ENCODE measurements at places on chromosomes 5 and 9.

DNA sequence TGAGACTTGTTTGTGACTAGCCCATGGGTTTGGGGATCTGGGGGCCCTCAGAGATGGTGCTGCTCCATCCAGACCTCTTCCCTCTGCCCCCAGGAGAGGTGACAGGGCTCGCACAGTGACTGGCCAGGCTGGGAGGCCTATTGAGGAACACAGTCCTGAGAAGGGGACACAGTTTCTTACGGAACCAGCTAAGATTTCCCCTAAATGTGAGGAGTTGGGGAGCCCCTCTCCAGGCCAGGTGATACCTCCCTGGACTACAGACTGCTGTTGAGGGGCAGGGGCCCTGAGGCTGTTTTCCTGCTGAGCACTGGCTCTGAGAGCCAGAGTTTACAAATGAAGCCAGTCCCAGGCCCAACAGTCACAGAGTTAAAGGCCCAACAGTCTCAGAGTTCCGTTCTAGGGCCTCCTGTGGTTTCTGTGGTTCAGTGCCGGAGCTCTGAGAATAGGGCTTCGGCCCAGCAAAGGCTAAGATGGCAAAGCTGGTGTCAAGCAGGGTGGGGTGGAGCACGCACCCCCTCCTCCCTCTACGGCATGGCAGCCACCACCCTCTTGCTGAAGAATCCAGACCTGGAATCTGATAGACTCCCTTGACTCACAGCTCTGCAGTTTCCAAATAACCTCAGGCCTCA lies 1.1 kb upstream of the SEMA4D start:
- DNase-seq = peak; percentile 81

DNA sequence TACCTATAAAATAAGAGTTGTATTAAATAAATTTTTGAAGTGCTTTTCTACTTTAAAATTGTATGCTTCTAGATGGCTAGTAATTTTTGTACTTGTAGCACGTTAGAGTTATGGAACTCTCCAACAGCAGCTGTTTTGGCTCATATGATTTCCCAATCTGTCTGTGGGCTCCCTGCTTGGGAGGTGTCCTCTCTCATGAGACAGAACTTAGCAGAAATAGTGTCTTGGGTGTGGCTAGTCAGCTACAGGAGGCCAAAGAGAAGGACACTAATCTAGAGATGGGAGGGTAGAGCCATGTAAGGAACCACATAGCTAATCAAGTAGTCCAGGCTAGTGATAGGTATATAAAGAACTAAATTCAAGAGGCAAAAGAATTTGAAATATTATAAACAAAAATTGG lies 78.4 kb upstream of the DAB2 start:
- no peak for DNase-seq

DNA sequence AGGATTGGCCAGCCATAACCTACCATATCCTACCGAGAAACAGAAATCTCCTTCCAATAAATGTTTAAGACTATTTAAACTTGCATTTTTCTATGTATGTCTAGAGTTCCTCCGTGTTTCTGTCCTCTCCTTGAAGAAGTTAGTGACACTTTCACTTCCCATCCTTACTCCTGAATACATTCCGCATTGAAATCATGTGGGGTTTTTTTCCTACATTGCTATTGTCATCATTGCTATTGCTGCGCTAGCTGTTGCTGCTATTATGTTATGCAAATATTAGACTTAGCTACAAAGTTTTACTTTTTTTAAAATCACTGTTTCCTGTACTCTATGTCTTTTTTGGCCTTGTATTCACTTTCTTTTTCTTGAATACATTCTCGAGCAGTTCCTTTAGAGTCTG lies 83.3 kb upstream of the NEK6 start:
- no peak for DNase-seq

DNA sequence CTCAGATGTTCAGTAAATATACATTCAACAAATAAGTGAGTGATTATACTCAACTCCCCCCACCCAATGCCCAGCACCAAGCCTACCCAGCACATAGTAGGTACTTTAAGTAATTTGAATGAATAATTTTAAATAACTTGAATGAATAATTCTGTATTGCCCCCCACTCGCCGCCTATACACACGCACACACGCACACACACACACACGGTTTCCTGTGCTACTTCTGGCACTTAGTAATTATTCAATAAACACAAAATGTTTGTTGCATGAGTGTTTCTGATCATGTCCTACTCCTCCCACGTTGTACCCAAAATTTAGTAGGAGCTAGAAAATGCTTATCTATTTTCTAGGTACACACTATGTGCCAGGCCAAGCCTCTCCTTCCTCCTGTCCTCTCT lies 16.2 kb downstream of the PCDH12 start:
- DNase-seq = no peak

DNA sequence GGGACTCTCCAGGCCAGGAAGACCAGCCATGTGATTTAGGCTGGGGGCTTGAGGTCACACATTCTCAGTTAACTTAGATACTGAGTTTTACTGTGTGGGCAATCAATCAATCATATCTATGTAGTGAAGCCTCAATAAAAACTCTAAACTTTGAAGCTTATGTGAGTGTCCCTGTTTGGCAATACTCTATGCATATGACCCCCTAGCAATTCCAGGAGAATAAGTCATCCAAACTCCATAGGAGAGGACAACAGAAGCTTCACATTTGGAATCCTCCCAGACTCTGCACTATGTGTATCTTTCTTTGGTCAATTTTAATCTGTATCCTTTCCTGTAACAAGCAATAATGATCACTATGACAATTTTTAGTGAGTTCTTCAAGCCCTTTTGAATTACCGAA lies 216.8 kb upstream of the RGMB start:
- no peak for DNase-seq

- DNase-seq = no peak
Observed at GRCh38 chr9:7871977-7872730, 72.6 kb upstream of the DMAC1 start.

GRCh38 chr5:76956033-76956432 lies 3.2 kb downstream of the CRHBP start:
- DNase-seq = no peak

- peak; percentile 87 for DNase-seq
Observed at GRCh38 chr5:179836225-179837019, 15.7 kb downstream of the SQSTM1 start.

- DNase-seq = no peak
Observed at GRCh38 chr5:102782217-102782872, 27.2 kb downstream of the PAM start.

DNA sequence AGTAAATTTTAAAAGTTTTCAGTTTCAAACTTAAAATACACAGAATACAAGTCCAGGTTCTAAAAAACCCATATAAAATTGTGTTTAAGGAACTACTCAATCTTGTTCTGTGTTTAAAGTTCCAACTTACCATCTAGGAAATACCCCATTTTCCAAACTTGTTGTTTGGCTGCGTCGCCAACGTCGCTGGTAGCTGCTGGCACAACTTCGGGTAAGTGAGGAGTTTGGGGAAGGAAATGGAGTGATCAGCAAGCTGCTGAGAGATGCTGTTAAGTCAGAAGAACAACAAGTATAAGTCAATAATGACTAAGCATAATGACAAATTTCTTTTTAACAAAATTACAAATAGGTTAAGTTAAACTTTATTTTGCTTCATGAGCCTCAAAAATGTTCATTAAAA lies 71.3 kb upstream of the RAPGEF6 start:
- no peak for DNase-seq

DNA sequence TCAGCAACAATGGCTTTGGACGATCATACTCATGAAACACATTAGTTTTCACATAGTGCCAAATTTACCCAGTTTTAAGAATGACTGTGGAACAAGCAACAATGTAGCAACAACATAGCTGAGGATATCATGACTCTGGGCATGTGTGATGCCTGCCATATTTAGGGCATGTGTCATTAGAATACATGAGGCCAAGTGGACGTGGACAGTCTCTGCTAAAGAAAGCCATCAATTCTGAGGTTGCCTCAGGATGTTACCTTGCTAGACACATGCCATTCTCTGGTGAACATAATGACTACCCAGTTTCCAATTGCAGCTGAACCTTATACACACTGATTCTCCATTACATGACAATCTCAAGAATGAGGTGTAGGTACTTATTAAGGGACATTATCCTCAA lies 103.3 kb upstream of the ADAMTS19 start:
- no peak for DNase-seq

- DNase-seq = no peak
Observed at GRCh38 chr5:117357886-117358285, 783.3 kb upstream of the SEMA6A start.

DNA sequence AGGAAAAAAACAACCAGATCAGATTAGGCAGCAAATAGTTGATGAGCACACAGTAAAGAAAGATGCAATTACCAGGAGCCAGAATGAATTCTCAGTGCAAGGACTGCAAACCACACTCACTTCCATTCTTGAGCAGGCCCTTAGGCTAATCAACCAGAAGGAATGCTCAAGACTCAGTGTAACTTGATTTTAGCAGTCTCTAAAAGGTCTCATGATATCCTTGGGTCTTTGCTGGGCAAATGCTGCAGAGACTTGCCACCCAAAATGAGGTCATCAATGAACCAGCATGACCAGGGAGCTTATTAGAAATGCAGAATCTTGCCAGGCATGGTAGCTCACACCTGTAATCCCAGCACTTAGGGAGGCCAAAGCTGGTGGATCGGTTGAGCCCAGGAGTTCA lies 20.1 kb upstream of the TMEM245 start:
- no peak for DNase-seq

GRCh38 chr5:103258957-103259704 lies 568 bp downstream of the MACIR start:
- DNase-seq = peak; percentile 87

GRCh38 chr5:111563031-111563822 lies 50.9 kb upstream of the STARD4 start:
- no peak for DNase-seq

- DNase-seq = no peak
Observed at GRCh38 chr9:116285320-116285719, 131.7 kb downstream of the PAPPA start.

DNA sequence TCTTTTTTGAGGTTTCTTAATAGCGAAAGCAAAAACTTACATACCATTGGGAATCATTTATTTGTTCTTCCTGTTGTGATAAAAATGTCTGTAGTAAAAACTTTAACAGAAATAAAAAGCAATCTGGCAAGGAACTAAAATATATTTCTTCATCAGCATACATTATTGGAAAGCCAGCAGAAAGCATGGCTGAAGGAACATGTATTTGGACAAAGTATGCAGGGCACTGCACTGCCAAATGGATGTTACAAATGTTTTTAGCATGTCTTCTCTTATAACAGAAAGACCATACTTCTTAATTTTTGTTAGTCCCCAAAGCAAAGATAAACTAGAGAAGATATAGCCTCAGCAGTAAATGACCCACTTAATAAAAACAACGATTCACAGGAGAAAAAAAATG lies 80.5 kb downstream of the SMIM15 start:
- DNase-seq = no peak

- DNase-seq = no peak
Observed at GRCh38 chr9:2227144-2227867, 212.2 kb downstream of the SMARCA2 start.

DNA sequence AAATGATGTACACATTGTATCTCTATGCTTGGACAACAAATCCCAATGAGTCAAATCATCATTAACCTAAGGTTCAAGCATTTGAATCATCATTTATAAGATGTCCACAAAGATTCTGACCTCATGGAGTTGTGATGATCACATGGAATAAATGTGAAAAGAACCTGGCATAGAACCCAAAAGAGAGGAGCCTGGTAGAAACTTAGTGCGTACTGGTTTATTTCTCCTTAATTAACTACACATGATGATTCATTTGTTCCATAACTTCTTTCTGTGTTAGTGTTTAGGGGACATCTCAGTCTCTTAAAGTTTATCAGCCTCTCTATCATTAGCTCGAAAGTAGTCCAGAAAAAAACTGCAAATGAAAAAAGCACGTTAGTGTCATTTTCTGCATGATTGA lies 411.6 kb downstream of the BRINP1 start:
- no peak for DNase-seq

DNA sequence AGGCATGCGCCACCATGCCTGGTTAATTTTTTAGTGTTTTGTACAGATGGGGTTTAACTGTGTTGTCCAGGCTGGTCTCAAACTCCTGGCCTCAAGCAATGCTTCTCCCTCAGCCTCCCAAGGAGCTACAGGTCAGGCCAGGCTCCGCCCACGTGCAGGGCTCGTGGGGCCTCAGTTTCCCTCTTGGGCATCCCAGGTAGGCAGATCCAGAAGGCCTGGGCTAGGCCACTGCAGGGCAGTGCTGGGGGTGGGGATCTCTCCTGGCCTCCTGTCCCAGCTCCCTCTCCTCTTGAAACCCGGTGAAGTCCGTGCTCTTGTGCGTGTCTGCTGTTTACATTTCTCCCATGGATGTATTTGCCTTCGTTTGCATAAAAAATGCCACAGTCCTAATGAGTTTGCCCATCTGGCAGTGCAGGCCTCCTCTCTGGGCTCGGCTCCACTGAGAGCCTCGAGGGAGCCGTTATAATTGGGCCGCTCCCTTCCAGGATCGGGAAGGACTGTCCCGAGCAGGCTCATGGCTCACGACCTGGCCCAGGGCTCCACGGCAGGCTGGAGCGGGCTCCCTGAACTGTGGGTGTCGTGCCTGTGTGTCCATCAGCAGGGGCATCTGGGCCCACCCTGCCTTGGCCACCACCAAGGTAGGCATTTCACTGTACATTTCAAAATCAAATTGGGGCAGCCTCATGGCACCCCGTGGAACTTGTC lies 52.6 kb upstream of the RUFY1 start:
- DNase-seq = no peak

GRCh38 chr5:104942735-104943134 lies 1380.1 kb upstream of the NUDT12 start:
- no peak for DNase-seq

GRCh38 chr9:83649515-83649914 lies 26.6 kb downstream of the IDNK start:
- DNase-seq = no peak

DNA sequence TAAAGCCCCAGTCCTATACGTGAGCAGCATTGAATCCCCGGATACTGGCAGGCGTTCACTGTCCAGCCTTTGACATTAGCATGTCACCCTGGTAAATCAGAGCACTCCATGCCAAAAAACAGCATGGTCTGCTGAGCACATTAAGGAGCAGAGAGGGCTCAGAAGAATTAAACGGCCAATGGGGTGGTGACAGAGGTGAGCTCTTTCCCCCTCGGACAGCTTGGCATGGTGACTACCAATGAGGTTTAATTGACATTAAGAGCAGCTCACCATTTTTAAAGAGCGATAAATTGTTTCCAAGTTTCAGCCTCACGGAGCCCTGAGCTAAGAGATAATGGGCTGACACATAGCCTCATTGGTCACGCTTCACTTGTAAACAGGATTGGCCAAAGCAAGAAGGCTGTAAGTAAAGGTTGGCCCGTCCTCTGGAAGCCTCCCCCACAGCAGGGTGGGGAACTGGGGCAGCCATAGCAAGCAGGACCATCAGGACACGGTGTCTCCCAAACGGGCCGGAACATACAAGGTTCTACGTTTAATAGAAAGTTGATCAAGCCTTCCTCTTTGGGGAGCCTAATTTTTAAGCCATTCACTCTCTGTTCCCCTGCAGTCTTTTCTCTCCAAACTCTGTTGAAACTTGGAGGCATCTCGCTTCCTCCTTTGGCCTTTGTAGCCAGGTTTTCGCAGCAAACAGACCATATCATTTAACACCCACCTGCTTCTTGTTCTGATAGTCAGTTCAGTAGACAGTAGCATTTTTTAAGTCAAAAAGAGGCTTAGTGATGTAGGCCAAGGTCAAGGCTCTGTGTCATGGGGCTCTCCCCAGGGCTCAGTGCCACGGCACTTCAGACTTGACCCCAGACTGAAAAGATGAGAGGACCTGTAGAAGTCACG lies 25.9 kb downstream of the QRFP start:
- DNase-seq = no peak
